ENCODE measurements at places on chromosomes 3 and 15.

DNA sequence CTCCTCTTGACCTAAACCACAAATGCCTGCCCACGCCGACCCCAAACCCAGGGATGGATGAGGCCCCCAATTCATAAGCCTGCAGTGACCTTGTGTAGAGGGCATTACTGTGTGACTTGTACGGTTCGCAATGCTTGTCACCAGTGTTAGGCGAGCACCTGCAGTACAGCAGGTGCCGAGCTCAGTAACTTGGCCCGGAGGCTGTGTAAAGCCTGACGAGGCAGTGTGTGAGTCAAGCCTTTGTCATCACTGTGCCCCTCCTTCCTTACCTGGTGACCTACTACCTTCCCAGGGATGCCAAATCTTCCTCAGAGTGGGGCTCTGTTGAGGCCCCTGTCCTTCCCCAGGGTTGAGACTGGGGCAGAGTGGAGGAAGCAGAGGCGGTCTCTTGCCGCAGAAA, 37.2 kb upstream of the TMEM115 start:
- DNase-seq, result no peak

DNA sequence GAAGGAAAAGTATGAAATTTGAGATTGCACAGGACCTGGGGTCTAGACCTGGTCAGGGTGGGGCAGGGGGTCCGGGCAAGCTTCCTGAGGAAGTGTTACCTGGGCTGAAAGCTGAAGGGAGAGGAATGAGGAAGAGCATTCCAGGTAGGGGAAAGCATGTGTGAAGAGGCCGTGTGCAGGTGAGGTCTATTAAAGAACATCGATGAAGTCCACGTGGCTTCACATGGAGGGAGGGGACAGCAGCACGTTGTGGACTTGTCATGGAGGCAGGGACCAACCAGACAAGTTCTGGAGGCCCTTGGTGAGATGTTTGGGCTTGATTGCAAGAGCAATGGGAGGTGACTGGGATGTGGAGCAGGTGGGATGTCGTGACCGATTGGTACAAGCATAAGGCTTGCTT, 47.1 kb downstream of the IDH2 start:
- no peak for DNase-seq

DNA sequence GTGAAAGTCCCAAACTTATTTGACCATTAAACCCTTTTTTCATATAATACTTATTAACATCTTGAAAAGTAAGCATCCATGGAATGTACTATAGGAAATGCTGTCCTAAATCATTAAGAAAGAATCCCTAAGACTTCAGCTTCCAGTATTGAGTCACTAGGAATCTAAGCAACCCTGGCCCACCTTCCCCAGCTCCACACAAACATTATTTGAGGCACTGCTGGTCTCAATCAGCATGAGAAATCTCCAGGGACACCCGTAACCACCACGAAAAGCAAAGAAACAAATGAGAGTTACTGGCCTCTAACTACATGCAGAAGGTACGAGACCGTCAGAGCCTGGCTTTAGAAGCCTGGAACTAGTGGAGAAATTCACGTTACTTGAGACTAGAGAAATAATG, 68.2 kb downstream of the POLQ start:
- DNase-seq, result no peak

DNA sequence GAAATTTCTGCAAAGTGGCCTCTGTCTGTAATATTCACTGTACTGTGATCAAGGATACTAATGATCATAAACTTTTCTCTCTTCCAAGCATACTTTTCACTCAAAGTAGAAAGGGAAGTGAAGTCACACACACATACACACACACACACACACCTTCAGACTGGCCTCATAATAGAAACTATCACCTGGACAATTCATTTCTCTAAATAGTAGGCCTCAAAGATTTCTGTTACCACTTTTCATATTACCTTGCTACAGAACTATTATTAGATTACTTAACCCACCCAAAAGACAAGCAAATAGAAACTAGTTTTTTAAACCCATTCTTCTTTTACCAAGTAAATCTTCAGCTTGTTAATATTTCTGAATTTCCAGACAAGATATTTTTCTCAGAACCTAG, 12.2 kb downstream of the CPB1 start:
- no peak for DNase-seq

DNA sequence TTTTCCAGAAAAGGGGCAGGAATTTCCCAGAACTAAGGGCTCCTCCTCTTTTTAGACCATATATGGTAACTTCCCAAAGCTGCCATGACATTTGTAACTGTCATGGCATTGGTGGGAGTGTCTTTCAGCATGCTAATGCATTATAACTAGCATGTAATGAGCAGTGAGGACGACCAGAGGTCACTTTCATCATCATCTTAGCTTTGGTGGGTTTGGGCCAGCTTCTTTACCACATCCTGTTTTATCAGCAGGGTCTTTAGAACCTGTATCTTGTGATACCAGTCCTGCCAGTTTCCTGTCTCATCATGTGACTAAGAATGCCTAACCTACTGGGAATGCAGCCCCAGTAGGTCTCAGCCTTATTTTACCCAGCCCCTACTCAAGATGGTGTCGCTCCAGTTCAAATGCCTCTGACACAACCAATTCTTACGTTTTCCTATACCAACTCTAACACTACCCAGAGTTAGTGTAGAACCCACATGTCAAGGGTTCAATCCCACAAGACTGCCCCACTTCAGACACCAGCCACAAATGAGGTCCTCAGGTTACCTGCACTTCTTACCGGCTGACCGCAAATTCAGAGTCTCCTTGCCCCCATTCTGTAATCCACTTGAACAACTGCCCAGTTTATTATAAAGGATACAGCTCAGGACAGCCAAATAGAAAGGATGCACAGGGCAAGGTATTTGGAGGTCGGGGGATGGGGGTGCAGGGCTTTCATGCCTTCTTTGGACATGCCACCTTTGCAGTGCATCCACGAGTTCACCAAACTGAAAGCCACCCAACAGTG, 17.7 kb downstream of the FOXB1 start:
- DNase-seq, result no peak
